Pancreas (tissue), 10 donors: ENCODE measurements at places on chromosomes 3 and 15.
A peak's percentile ranks its signal among the peaks of the same experiment; 100 is the strongest.

- no peak for DNase-seq
These were observed 86.2 kb downstream of the DHX30 start for GRCh38 chr3:47888986-47889757.

DNA sequence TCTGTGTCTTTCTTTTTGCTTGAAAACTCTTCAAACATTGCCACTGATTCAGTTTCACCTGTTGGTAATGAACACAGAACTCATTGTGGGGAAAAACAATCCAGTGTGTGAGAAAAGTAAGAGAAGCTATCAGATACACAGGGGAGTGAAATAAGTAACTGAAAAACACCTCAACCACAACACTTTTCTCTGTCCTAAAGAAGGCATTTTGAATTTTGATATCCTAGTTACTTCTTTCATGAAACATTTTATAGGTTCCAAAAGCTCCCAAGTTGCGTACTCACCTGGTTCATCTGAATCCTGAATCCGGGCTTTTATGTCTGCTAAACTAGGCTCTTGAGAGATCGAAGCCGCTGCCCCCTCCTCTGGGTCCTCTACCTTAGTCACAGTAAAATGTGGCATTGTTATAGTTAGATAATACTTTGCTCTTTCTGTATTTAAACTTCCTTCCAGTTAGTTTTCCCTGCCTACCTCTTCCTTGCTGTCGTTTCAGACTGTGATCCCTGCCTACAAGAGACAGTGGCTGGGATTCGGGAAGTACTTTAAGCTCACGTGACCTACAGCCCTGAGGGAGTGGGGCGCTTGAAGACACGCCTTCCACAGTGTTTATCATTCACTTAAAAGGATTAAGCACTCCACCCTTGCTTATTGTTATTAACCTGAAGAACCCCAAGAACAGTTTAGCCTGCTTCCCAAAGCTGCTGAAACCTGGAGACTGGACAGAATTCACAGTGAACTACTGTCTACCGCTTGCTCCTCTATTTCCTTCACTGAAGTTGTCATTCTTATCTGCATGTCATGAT lies 19.1 kb downstream of the SLC12A6 start:
- peak; percentile 68 for DNase-seq

DNA sequence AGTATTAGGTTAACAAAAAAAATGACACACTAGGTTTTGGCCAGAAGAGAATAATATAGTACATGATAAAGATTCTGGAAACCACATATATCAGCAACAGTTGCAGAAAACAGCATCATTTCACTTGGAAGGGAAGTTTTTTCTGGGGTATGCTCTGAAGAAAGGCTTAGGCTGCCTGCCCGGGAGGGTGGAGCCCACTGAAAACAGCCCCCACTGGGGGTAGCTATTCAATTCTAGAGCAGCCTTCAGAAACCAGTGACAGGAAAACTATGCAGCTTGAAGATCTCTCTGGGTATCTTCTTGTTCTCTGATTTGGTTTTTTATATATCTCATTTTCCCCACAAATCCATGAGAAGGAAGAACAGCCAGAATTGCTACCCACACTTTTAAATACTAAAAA lies 43.2 kb downstream of the ZMAT3 start:
- DNase-seq = no peak

DNA sequence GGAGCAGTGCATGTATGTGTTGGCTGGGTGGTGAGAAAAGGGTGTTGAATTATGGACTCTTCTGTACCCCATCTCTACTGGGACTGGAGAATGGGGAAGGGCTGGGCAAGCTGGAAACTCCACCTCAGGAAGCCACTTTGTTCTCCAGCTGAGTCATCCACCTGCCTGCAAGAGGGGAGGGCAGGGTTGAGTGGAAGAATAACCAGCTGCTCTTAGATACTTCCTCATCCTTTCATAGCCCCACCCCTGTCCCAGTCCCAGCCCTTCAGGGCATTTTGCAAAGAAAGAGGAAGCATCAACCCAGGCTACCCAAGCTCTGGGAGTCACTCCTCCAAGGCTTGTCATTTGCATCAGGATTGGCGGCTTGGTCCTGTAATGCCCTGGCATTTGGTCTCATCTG lies 33.1 kb downstream of the RAB11A start:
- DNase-seq = no peak

DNA sequence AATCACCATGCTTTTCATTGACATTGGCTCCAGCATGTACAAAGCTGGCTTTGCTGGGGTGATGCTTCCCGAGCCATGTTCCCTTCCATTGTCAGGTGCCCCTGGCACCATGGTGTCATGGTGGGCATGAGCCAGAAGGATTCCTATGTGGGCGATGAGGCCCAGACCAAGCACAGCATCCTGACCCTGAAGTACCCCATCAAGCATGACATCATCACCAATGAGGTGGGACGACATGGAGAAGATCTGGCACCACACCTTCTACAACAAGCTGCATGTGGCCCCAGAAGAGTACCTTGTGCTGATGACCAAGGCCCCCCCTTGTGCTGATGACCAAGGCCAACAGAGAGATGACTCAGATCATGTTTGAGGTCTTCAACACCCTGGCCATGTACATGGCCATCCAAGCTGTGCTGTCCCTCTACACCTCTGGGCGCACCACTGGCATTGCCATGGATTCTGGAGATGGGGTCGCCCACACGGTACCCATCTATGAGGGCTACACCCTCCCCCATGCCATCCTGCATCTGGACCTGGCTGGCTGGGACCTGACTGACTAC lies 17.6 kb upstream of the RBP2 start:
- no peak for DNase-seq
